Activated naive CD8-positive, alpha-beta T cell treated with anti-CD3 and anti-CD28 coated beads, Interleukin-2, amount 10 ng/mL, durations not matched to agents 7 days and 5 days (primary cell): ENCODE measurements at places on chromosomes 4 and X. TPM values are rescaled to one million over a fixed set of nuclear protein-coding genes. Genes with fewer than 3 reads are reported as not detected.

DNA sequence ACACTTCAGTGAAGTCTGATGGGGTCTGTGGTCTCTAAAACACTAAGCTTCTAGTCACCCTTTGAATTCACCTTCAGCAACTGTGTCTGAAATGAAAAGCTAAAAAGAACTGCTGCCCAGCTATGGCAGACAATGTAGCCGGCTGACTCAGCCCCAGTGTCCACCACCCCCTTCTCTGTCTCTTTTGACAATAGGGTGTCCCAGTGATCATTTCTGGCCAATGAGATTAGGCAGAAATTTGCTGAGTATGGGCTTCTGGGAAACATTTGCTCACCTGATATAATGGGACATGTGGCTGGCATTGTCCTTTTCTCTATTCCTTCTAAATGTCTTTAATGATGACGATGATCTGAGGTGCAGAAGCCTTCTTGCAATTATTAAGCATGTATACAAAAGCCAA is 20.6 kb downstream of the IGFBP7 start:
- no peaks in the 10 kb centered on the region for H3K4me1 ChIP-seq
- DNase-seq, result no peak
- peaks cover 29% of the 10 kb centered on the region for H3K27me3 ChIP-seq
- H3K27ac ChIP-seq, result no peak overlapping the region
- H3K36me3 ChIP-seq, result no peaks in the 10 kb centered on the region
- H3K4me3 ChIP-seq, result no peak overlapping the region

DNA sequence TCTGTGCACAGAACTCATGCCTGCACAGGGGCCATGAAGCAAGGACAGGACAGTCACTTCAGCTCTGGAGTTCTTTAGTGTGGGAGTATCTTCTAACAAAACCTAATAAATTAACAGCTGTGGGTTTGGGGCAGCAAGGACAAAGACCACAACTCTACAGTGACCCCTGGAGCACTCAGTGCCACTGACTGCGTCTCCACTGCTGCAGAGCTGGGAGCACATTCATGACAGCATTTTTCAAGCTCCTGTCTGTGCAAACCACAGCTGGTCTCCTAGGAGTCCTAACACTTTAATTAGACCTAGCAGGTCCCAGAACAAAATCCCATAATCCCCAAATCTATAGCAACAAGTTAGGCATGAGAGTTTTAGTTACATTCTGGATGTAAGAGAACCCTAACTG is 76.5 kb downstream of the RTL9 start:
- no peak overlapping the region for H3K27ac ChIP-seq
- H3K36me3 ChIP-seq, result no peaks in the 10 kb centered on the region
- no peak for DNase-seq

- H3K27me3 ChIP-seq, result peaks cover 5% of the 10 kb centered on the region
- no peaks in the 10 kb centered on the region for H3K36me3 ChIP-seq
- DNase-seq, result no peak
Measured at GRCh38 chr4:105936901-105937300, 41.6 kb downstream of the NPNT start.

DNA sequence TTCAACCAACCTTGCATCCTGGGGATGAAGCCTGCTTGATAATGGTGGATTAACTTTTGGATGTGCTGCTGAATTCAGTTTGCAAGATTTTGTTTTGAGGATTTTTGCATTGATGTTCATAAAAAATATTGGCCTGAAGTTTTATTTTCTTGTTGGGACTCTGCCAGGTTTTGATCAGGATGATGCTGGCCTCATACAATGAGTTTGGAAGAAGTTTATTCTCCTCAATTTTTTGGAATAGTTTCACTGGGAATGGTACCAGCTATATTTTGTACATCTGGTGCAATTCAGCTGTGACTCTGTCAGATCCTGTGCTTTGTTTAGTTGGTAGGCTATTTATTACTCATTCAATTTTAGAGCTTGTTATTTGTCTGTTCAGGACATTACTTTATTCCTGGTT is 340.3 kb upstream of the TRAM1L1 start:
- no peak for DNase-seq
- no peaks in the 10 kb centered on the region for H3K36me3 ChIP-seq
- no peaks in the 10 kb centered on the region for H3K27me3 ChIP-seq

DNA sequence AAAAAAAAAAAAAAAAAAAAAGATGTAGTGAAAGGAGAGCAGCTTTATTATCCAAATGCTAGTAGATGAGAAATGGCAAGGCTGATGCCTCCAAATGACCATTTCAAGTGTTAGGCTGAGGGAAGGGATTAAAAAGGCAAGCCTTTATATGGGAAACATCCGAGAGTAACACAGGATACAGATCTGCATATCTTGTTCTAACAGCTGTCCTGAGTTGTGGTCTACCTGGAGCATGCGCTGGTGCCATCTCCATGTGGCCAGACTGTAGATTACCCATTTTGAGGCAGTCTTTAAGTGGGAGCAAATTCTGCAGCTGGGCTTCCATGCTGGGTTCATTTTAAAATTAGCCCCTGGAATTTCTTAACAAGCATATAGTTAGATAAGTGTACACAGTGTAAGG is 26.0 kb upstream of the ELF2 start:
- peaks cover 15% of the 10 kb centered on the region for H3K27me3 ChIP-seq
- no peak for DNase-seq
- H3K36me3 ChIP-seq, result peaks cover 2% of the 10 kb centered on the region
- H3K4me1 ChIP-seq, result peaks cover 2% of the 10 kb centered on the region

DNA sequence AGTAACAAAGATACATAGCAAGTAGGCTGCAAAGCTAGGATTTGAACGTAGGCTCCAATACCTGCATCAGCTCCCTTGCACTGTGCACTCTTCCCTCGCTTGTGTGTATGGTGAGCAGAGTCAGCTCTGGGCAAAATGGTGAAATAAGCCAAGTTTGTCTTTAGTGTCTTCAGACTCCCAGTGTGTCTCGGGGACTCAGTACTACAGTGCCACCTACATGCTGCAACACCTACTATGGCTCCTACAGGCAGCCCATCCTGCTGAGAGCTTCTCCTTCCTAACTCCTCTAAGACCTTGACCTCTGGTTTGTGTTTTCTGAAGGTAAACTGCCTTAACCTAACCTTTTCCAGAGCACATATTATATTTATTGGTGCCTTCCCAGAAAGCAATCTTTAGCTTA is 42.5 kb downstream of the RTL9 start:
- DNase-seq, result no peak
- no peak overlapping the region for H3K4me3 ChIP-seq
- H3K27ac ChIP-seq, result no peak overlapping the region
- H3K36me3 ChIP-seq, result no peaks in the 10 kb centered on the region
- H3K4me1 ChIP-seq, result no peaks in the 10 kb centered on the region

DNA sequence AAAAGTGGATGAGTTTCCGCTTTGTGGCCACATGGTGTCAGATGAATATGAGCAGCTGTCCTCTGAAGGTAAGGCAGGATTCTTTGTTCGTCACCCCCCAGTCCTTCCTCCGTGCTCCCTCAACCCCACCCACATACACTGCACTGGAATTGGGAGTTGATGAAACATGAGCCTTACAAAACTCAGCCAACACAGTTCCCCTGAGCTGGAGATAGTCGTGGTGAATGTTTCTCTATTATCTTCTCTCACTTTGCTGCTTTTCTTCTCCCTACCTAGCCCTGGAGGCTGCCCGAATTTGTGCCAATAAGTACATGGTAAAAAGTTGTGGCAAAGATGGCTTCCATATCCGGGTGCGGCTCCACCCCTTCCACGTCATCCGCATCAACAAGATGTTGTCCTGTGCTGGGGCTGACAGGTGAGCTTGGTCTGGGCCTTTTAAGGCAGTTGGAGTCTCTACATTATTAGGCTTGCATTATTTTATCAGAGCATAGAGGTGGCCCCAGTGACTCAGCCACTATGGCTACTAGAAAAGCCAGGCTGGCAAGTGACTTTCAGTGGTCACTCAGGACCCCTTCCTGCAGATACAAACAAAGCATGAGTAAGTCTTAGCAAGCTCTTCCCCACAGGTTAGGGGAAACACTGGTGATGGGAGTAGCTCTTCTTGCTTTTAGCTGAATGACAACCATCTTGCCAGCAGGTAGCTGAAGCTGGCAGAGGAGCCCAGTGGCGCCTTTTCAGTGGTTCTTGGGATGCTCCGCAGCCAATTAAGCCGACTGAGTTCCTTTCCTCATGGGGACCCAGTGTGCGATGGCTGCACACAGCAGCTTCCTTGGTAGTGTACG is 1.6 kb downstream of the RPL10 start:
- peak overlapping the region; percentile 97 for H3K4me3 ChIP-seq
- DNase-seq, result no peak
- peak overlapping the region; percentile 100 for H3K27ac ChIP-seq
- H3K4me1 ChIP-seq, result peaks cover 5% of the 10 kb centered on the region
- no peaks in the 10 kb centered on the region for H3K27me3 ChIP-seq
- H3K36me3 ChIP-seq, result peaks cover 13% of the 10 kb centered on the region

DNA sequence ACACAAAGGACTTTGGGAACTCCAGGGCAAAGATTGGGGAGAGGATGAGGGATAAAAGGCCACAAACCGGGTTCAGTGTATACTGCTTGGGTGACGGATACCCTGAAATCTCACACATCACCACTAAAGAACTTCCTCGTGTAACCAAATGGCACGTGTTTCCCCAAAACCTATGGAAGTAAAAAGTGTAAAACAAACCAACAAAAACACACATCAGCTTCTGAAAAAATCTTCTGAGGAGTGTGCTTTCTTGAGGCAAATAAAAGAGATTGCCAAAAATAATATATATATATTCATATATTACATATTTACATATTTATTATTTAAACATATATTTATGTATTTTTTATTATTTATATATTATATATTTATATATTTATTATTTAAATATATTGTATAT is 3.9 kb downstream of the P2RY8 start:
- H3K4me3 ChIP-seq, result no peak overlapping the region
- H3K4me1 ChIP-seq, result peaks cover 8% of the 10 kb centered on the region
- peaks cover 11% of the 10 kb centered on the region for H3K36me3 ChIP-seq
- no peak for DNase-seq
- no peak overlapping the region for H3K27ac ChIP-seq

DNA sequence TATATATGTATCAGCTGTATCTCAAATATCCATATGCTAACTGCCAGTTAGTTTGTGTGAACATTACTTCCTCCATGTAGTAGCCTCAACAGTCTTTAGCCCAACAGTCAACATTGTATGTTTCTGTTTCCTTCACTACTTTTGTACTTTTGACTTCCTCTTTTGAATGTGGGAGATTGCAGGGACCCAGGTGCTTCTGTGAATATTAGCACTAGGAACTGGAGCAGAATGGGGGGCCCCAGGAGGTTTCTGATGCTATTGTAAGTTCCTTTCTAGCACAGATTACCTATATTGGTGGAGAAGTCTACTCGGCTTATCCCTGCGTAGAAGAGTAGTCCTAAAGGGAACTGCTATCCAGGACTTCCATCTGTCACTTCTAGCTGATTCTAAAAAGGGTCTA is 2.3 kb downstream of the PLAC8 start:
- H3K4me3 ChIP-seq, result peak overlapping the region; percentile 97
- H3K27ac ChIP-seq, result peak overlapping the region; percentile 97
- no peak for DNase-seq
- peaks cover 46% of the 10 kb centered on the region for H3K36me3 ChIP-seq
- peaks cover 33% of the 10 kb centered on the region for H3K4me1 ChIP-seq
- no peaks in the 10 kb centered on the region for H3K27me3 ChIP-seq

DNA sequence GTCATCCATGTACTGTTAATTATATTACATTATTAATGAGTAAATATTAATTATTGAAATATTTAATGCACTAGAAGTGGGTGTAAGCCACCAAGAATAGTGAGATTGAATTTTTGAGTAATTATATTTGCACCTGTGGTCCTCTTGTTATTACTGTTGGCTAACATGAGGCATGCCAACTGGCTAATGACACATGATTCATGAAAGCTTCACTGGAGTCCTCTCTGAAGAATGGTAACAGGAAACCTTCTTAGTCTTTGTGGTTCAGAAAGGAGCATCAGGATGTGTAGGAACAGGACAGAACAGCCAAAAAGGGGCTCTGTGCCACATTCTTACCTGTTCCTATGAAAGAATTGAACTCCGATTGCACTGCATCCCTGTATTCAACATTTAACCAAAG is 65.2 kb downstream of the SLC4A4 start:
- H3K4me3 ChIP-seq, result no peak overlapping the region
- H3K27ac ChIP-seq, result no peak overlapping the region
- H3K36me3 ChIP-seq, result no peaks in the 10 kb centered on the region
- DNase-seq, result no peak

- H3K4me1 ChIP-seq, result no peaks in the 10 kb centered on the region
- no peaks in the 10 kb centered on the region for H3K36me3 ChIP-seq
- no peak overlapping the region for H3K27ac ChIP-seq
- DNase-seq, result no peak
- no peaks in the 10 kb centered on the region for H3K27me3 ChIP-seq
Measured at GRCh38 chr4:125515016-125515415, 200.3 kb downstream of the FAT4 start.

- H3K27ac ChIP-seq, result no peak overlapping the region
- H3K27me3 ChIP-seq, result no peaks in the 10 kb centered on the region
- no peaks in the 10 kb centered on the region for H3K36me3 ChIP-seq
- no peak for DNase-seq
- H3K4me3 ChIP-seq, result no peak overlapping the region
Measured at GRCh38 chrX:138856881-138857604, 145.5 kb upstream of the FGF13 start.

DNA sequence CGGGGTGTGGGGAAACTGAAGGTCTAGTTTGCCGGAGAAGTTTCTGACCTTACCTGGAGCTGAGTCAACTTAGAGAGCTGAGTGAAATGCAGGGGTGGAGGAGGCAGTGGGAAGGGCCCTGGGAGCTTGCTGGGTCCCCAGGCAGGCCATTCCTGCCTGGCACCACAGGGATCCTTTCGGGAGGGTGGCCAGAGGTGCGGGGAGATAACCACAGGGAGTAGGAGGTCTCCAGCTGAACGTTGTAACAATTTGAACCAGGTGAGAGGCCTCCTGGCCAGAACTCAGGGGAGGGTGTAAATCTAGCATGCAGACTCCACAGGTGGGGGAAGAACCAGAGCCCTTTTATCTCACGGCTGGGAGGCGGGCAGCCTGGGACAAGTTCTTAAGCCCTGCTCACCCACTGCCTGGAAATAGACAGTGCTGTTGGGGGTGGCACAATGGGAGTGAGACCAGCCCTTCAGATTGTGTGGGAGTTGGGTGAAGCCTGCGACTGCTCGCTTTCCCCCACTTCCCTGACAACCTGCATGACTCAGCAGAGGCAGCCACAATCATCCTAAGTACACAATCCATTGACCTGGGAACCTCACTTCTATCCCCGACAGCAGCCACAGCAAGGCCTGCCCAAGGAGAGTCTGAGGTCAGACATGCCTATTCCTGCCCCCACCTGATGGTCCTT is 247.4 kb downstream of the ADGRA3 start:
- no peak overlapping the region for H3K27ac ChIP-seq
- no peaks in the 10 kb centered on the region for H3K27me3 ChIP-seq
- no peaks in the 10 kb centered on the region for H3K4me1 ChIP-seq

- no peak overlapping the region for H3K4me3 ChIP-seq
- no peaks in the 10 kb centered on the region for H3K27me3 ChIP-seq
- H3K4me1 ChIP-seq, result no peaks in the 10 kb centered on the region
- no peaks in the 10 kb centered on the region for H3K36me3 ChIP-seq
- no peak overlapping the region for H3K27ac ChIP-seq
- no peak for DNase-seq
Measured at GRCh38 chr4:33989820-33990443, 2254.4 kb downstream of the ARAP2 start.

- no peaks in the 10 kb centered on the region for H3K4me1 ChIP-seq
- H3K27me3 ChIP-seq, result no peaks in the 10 kb centered on the region
- no peak overlapping the region for H3K27ac ChIP-seq
- H3K4me3 ChIP-seq, result no peak overlapping the region
Measured at GRCh38 chrX:69914781-69915180, 135.0 kb downstream of the AWAT2 start.

HELT gene
- not detected for total RNA-seq

NUDT10 gene
- total RNA-seq, result 1.4 TPM

FGD1 gene
- 0.06 TPM for total RNA-seq

HSD17B13 gene
- 0.44 TPM for total RNA-seq

HTN1 gene
- total RNA-seq, result not detected

SPANXA1 gene
- not detected for total RNA-seq

PPP1R2C gene
- not detected for total RNA-seq

GPRASP3 gene
- total RNA-seq, result 2.0 TPM

HEPH gene
- not detected for total RNA-seq

ADH1C gene
- total RNA-seq, result not detected

CLGN gene
- total RNA-seq, result not detected

ZIC3 gene
- not detected for total RNA-seq
